ENCODE measurements at places on chromosomes 6 and 20. TPM values are rescaled to one million over a fixed set of nuclear protein-coding genes. Genes with fewer than 3 reads are reported as not detected.

The CLVS2 gene
- not detected for total RNA-seq

The LTB gene
- 206 TPM for total RNA-seq

DNA sequence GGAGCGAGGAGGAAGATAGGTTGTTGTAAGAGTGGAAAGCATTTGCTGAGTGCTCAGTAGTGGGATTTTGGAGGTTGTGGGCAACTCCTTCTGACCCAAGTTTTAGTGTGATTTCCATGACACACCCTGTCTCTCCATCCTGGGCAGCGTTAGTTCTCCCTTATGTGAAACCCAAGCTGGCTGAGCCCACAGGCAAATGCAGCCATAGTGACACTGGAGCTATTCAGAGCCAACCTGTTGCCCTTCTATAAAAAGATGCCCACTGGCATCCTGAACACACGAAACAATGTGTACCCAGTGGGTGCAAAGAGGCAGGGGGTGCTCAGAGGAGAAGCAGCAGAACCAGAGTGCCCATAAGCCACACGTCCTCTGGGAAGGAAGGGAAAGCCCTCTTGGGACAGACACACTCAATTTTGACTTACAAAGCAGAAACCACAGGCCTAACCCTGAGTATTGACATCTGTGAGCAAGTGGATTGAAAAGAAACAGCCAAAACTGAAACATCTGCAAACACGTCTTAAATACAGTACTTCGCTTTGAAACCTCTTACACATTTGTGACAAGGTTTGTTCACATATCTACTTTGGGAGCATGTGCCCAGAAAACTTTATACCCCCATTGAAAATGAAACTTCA lies 54.6 kb downstream of the BPIFB1 start:
- H3K27ac ChIP-seq: no peak overlapping the region
- H3K4me3 ChIP-seq: no peak overlapping the region
- no peak for DNase-seq

DNA sequence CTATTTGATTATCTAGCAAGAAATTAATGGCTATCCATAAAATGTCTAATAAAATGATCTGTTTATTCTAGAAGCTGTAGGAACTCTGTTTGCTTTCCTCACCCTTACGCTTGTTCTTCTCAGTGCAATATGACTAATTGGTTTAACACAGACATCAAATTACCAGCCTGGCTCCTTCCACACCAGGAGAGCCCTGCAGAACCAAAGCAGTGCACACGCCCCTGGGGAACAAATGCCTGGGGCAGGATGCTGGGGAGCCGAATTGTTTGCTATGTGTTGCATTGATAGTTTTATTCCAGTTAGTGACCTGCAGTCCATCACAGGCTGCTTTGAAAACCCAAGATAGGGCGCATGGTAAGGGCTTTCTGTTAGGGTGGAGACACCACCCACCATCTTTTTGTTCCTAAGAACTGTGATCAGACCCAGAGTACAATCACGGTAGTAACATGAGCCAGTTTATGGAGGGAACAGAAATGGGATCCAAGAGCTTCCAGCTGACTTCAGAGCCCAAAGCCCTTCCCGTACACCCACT lies 126.4 kb upstream of the CD93 start:
- H3K27ac ChIP-seq: no peak overlapping the region
- DNase-seq: no peak
- H3K27me3 ChIP-seq: no peaks in the 10 kb centered on the region
- no peak overlapping the region for H3K4me3 ChIP-seq
- no peaks in the 10 kb centered on the region for H3K36me3 ChIP-seq
- no peaks in the 10 kb centered on the region for H3K4me1 ChIP-seq

- no peaks in the 10 kb centered on the region for H3K4me1 ChIP-seq
- no peaks in the 10 kb centered on the region for H3K36me3 ChIP-seq
- H3K27ac ChIP-seq: no peak overlapping the region
- no peak for DNase-seq
- H3K27me3 ChIP-seq: no peaks in the 10 kb centered on the region
- H3K4me3 ChIP-seq: no peak overlapping the region
These were observed 482.3 kb upstream of the SOX4 start for GRCh38 chr6:21111093-21111725.

DNA sequence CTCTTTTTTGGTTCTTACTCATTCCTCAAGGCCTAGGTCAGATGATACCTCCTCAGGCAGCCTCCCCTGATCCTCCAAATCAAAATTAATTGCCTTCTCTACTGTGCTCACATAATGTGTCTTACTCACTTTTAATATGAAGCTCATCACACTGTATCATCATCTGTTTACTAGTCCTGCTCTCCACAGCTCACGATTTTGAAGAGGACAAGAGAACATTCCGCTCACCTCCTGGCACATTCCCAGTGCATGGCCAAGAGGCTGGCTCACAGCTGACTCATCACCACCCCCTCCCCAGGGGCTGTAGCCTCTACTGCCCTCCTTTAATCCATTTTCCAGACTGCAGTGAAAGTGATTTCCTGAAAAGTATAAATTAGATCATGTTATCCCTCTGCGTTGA lies 133.1 kb downstream of the ALDH8A1 start:
- no peaks in the 10 kb centered on the region for H3K27me3 ChIP-seq
- H3K4me1 ChIP-seq: no peaks in the 10 kb centered on the region
- H3K4me3 ChIP-seq: no peak overlapping the region
- H3K36me3 ChIP-seq: no peaks in the 10 kb centered on the region

The SCUBE3 gene
- 0.07 TPM for total RNA-seq

DNA sequence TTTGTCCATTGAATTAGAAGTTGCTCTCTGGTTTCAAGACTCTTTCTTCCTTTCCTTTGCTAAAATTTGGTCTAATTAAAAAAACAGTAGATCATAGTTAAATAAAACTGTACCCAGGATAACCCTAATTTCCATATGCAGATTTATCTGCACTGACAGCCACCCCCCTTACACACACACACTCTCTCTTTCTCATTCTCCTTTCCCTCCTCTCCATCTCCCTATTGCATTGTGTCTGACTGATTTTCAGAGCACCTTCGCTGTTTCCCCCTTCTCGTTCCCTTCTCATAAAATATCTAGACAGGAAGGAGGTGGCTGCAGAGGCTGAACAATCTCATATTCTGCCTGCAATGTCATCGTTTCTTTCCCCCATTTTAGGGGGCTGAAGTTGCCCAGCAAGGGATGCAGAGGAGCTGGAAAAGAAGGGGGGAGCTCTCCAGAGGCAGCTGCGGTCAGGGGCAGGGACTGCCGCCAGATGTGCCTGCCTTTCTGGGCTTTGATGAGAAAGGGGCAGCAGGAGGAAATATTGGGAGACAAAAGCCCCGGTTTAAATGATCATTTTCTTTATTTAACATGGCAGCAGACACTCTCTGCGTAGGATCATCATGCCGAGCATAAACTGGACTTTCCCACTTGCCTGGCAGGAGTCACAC lies 22.5 kb upstream of the MMS22L start:
- H3K4me1 ChIP-seq: no peaks in the 10 kb centered on the region
- H3K36me3 ChIP-seq: no peaks in the 10 kb centered on the region
- H3K27ac ChIP-seq: no peak overlapping the region
- no peaks in the 10 kb centered on the region for H3K27me3 ChIP-seq
- H3K4me3 ChIP-seq: no peak overlapping the region
- DNase-seq: no peak

The AGER gene
- 11.9 TPM for total RNA-seq

DNA sequence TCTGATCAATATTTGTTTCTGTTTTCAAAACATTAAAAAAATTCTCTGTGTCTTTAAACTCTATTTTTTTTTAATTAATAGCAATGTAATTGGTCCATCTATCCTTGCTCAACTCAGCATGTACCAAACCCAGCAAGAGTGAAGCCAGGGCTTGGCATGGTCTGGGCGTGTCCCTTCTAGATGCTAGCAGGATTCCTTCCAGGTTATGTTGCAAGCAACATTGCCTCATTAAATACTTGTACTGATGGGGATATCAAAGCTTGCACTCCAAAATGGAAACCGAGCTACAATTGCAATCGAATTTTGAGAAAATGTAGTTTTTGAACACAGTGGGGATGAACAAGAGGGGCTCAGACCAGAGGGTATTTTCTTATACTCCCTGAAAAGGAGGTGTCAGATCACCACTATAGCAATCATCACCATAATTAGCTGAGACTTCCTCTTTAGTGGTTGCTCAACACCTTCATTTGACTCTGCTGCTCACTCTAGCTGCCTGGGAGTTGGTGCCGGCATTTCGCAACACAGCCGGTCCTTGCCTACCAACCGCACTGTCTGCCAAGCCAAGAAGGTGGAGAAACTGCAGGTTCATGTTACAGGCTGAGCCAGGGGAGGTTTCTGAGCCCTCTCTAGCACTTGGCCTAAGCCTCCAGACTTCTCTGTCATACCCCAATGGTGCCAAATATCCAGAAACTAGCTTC lies 67.8 kb upstream of the RALGAPA2 start:
- H3K4me3 ChIP-seq: no peak overlapping the region
- no peak for DNase-seq
- no peaks in the 10 kb centered on the region for H3K27me3 ChIP-seq
- H3K36me3 ChIP-seq: no peaks in the 10 kb centered on the region
- H3K4me1 ChIP-seq: no peaks in the 10 kb centered on the region

DNA sequence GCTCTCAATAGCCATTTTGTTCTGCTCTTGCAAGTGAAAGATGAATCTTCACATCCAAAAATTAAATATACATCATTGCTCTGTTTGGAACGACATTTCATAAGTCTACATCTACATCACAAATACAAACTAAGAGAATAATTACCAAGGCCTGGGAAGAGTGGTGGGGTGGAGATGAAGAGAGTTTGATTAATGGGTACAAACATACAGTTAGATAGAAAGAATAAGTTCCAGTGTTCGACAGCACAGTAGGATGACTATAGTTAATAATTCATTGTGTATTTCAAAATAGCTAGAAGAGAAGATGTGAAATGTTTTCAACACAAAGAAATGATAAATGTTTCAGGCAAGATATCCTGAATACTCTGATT lies 38.0 kb upstream of the CAP2 start:
- H3K4me1 ChIP-seq: no peaks in the 10 kb centered on the region
- no peak for DNase-seq
- no peak overlapping the region for H3K27ac ChIP-seq
- no peaks in the 10 kb centered on the region for H3K36me3 ChIP-seq

GRCh38 chr6:168584671-168585070 lies 143.7 kb downstream of the SMOC2 start:
- H3K27ac ChIP-seq: no peak overlapping the region
- no peaks in the 10 kb centered on the region for H3K27me3 ChIP-seq
- H3K36me3 ChIP-seq: no peaks in the 10 kb centered on the region
- DNase-seq: no peak
- no peaks in the 10 kb centered on the region for H3K4me1 ChIP-seq
- H3K4me3 ChIP-seq: no peak overlapping the region

DNA sequence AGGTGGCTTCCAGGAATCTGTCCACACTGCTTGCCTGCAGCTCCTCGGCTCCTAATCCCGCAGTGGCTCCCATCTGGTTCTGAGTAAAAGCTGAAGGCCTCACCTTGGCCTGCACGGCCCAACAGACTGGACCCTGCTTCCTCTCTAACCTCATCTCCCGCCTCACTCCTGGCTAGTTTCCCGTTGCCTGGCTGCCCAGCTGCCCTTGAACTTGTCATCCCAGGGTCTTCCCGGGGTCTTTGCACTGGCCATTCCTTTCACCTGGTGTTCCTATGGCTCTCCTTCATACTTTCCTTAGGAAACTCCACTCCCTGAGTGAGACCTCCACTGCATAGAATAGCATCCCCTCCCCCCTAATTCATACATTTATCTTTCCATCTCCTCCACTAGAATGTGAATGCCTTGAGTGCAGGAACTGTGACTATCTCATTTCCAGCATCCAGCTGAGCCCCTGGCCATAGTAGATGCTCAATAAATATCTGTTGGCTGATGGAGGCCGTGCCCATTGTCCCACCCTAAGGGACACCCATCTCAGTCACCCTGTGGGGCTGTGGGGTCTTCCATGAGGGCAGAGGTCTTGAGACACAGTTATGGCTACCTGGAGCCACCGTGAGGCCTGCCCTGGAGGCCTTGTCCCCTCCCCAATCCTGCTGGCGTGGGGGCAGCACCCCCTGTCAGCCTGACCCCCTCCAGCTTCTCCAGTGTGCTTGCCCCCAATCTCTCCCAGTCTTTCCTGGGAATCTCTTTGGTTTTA lies 9.1 kb upstream of the SIRPA start:
- H3K4me3 ChIP-seq: no peak overlapping the region
- H3K27me3 ChIP-seq: no peaks in the 10 kb centered on the region
- no peaks in the 10 kb centered on the region for H3K36me3 ChIP-seq
- H3K4me1 ChIP-seq: no peaks in the 10 kb centered on the region
- H3K27ac ChIP-seq: no peak overlapping the region

DNA sequence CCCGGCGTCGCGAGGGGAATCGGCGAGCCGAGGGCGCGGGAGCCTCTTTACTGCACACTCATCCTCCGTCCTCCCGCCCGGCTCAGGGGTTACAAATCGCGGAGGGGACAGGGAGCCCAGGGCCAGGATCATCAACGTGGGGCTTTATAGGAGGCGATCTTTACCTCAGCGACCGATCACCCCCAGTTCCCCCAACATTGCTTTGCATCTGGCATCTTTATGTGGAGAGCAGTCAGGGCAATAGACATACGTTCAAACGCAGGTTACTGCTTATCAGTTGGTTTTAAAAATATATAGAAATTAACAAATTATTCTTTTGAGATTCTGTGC lies 634 bp downstream of the HSF2 start:
- peak overlapping the region; percentile 83 for H3K27ac ChIP-seq
- peak overlapping the region; percentile 89 for H3K4me3 ChIP-seq
- H3K4me1 ChIP-seq: peaks cover 44% of the 10 kb centered on the region
- H3K36me3 ChIP-seq: no peaks in the 10 kb centered on the region
- no peak for DNase-seq
- no peaks in the 10 kb centered on the region for H3K27me3 ChIP-seq

DNA sequence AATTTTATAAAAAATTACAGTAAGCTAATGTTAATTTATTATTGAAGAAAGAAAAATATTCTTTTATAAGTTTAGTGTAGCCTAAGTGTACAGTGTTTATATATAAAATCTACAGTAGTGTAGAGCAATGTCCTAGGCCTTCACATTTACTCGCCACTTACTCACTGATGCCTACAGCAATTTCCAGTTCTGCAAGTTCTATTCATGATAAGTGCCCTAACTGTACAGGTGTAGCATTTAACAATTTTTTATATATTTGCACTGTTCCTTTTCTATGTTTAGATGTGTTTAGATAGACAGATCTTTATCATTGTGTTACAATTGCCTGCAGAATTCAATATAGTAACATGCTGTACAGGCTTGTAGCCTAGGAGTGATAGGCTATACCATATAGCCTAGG lies 80.1 kb upstream of the HDAC2 start:
- no peaks in the 10 kb centered on the region for H3K36me3 ChIP-seq
- no peak overlapping the region for H3K4me3 ChIP-seq
- no peak overlapping the region for H3K27ac ChIP-seq
- H3K27me3 ChIP-seq: no peaks in the 10 kb centered on the region

GRCh38 chr20:62770916-62771315 lies 25.4 kb upstream of the MRGBP start:
- H3K36me3 ChIP-seq: no peaks in the 10 kb centered on the region
- H3K4me3 ChIP-seq: no peak overlapping the region
- no peak for DNase-seq

The DEFB125 gene
- not detected for total RNA-seq

GRCh38 chr20:37728635-37728983 lies 34.8 kb downstream of the CTNNBL1 start:
- H3K4me3 ChIP-seq: no peak overlapping the region
- DNase-seq: no peak
- H3K4me1 ChIP-seq: peaks cover 6% of the 10 kb centered on the region
- H3K36me3 ChIP-seq: peaks cover 6% of the 10 kb centered on the region
